Smooth muscle cell of bladder (primary cell): ENCODE measurements at places on chromosomes 3 and 15. TPM values are rescaled to one million over a fixed set of nuclear protein-coding genes. Genes with fewer than 3 reads are reported as not detected.

Gene CHST2
- total RNA-seq, result 3.4 and 4.2 TPM in 2 replicates

Gene STRIT1
- not detected in 2 replicates for total RNA-seq

Gene IL5RA
- not detected in 2 replicates for total RNA-seq

Gene CCDC9B
- total RNA-seq, result 13.8 and 19.0 TPM in 2 replicates

Gene PRR20G
- total RNA-seq, result not detected in 2 replicates

Gene TNFAIP8L3
- 10.0 and 14.2 TPM in 2 replicates for total RNA-seq

Gene SHC4
- total RNA-seq, result 1.8 and 3.8 TPM in 2 replicates

Gene ABI3BP
- 1.3 and 4.3 TPM in 2 replicates for total RNA-seq

Gene LRTM1
- not detected in 2 replicates for total RNA-seq

Gene MCTP2
- total RNA-seq, result 8.7 and 20.1 TPM in 2 replicates

Gene SAMMSON
- total RNA-seq, result not detected in 2 replicates

Gene ITIH1
- total RNA-seq, result 0.14 and 0.18 TPM in 2 replicates

Gene KNL1
- total RNA-seq, result 1.3 and 1.7 TPM in 2 replicates

Gene SCAANT1
- not detected in 2 replicates for total RNA-seq

Gene GOLGA6D
- not detected in 2 replicates for total RNA-seq

Gene CIDEC
- total RNA-seq, result 0.14 and 0.18 TPM in 2 replicates

Gene HGD
- 0.46 and 0.71 TPM in 2 replicates for total RNA-seq

Gene DUOXA2
- total RNA-seq, result not detected in 2 replicates

Gene LRCH3
- 54.2 and 64.0 TPM in 2 replicates for total RNA-seq

Gene SUCNR1
- 0.14 and 0.37 TPM in 2 replicates for total RNA-seq

Gene PODXL2
- 1.00 and 1.0 TPM in 2 replicates for total RNA-seq
